Glutamatergic neuron (in vitro differentiated cells): ENCODE measurements at places on chromosomes 5 and 9. TPM values are rescaled to one million over a fixed set of nuclear protein-coding genes. Genes with fewer than 3 reads are reported as not detected.

DNA sequence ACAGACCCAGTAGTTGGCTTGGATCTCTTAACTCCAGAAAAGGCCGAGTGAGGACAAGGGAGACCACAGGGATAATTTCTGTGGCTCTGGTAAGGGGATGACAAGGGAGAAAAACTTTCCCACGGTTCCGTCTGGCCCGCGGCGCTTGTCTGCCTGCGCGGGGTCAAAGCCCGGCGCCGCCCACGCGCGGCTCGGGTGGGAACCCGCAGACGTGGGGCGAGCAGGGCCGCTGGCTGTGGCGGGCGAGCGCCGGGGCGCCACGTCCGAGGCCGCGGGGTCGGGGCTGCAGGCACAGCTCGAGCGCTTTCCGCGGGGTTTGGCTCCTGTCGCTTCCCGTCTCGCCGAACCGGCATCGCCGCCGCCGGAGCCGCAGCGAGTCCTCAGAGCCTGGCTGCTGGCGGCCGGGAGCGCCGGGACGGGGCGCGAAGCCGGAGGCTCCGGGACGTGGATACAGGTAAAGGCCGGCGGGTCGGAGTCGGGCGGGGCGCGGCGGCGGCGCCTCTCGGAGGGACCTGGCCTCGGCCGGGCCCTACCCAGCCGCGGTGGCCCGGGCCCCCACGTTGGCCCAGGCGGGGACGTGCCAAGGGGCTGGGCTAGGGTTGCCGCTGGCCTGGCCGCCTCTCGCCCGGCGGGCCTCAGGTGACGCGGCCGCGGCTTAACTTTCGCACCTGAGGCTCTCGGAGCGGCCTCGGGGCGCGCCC lies at the start of gene RNF180:
Gene RNF180 (plus strand): TSS at position 344 of the 701 bp plus-strand sequence. CDS start 34,965 bp downstream, outside the sequence.
- peak; percentile 80 for DNase-seq

DNA sequence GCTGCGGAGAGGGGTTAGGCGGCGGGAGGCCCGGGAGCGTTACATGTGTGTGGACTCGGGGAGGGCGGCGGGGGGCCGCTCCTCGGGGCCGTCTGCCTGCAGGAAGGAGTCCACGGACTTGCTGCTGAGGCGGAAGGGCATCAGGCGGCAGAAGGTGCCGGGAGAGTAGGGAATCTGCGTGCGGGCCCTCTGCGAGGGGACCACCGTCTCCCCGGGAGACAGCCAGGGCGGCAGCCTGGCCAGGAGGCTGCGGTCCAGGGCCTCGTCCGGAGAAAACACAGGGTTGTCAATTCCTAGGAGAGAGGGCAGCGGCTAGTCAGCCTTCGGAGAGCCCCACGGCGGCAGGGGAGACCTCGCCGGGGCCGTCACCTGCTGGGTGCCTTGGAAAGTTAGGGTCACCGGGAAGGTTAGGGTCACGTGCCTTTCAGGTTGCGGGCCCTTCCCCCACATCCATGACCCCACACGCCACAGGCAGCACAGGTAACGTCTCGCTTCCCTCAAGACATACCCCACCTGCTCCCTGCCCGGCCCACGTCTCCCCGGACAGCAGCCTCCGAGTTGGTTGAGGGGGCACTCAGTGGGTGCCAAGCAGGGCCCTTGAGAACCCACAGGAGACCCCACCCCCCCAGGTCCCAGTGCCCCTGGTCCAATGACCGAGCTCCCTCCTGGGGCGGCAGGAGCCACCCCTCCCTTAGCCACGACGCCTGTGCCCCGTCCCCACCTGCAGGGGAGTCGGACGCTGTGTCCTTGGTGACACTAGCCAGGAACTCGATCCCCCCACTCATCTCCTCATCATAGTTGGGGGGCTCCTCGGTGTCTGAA lies 32.1 kb downstream of the EXOC3 start:
- DNase-seq: peak; percentile 32

- DNase-seq: no peak
These were observed 264.8 kb downstream of the CETN3 start for GRCh38 chr5:90144625-90145327.

- peak; percentile 62 for DNase-seq
These were observed 599 bp downstream of the NMRK1 start for GRCh38 chr9:75087289-75087823.

- DNase-seq: no peak
These were observed 430.6 kb downstream of the NR2F1-AS1 start for GRCh38 chr5:93150311-93151012.

DNA sequence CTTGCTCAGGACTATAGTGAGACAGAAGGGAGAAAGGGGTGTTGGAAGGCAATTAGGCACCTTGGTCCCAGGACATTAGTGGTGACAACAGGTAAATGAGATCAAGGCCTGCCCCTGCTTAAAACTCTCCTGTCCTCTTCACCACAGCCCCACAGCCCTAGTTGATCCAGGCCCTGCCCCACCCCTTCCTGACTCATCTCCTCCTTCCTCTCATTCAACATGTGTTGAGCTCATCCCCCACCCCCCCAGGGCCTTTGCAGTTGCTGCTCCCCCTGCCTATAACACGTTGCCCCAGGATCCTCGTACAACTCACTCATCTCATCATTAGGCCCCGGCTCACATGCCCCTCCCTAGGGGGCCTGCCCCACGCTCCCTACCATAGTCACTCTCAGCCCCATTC lies 66.8 kb downstream of the TSPAN17 start:
- no peak for DNase-seq

DNA sequence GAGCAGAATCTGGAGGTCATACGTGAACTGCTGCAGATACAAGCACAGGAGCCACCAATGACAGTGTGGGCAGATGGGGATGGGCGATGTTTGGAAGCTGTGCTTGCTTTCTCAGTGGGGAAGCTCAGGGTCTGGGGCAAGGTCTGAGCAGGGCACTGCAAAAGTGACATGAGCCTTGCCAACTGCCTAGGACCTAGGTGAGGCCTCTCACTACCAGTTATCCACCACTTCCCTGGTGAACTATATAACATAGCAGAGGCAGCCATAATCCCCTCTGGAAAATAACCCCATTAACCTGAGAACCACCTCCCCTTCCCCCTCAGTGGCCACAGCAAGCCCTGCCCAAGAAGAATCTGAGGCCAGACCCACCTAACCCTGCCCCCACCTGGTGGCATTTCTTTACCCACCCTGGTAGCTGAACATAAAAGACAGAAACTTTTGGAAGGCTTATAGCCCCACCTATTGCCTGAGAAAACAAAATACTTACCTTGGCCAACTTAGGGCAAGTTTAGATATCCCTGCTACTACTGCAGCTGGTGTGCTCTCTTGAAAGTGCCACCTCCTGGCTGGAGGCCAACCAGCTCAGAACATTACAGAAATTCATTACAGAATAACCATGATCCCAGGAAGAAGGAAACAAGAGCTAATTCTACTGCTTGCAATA lies 18.8 kb upstream of the SPEF2 start:
- DNase-seq: no peak

DNA sequence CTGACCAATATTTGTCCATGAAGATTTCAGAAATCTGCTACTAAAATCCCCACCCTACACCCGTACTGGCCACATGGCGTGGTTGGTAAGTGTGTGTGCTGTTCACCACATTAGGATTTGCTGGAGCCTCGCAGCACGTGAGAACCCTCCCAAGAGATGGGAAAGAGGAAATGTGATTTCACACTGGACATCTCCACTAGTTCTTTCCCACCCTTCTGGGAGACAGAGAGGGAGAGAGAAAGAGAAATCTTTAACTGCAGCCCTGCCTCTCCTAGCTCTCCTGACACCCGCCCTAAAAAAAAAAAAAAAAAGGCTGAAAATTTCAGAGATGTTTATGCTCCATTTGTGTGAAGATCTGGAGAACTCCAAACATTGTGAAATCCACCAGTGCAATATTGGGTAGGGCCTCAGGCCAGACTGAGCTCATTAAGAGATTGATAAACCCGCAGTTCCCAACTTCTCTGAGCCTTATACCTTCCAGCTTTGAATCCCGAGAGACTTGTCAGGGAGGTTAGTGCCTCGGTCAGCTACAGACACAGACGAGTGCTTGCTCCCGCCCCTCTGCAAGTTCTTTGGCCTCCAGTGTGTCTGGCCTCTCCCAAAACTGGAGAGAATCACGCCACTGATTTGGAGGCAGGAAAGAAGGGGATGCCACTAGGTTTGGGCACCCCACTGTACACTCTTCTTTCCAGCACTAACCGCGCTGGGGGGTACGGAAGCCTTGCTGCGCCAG lies 1.9 kb downstream of the SPRY4 start:
- no peak for DNase-seq

DNA sequence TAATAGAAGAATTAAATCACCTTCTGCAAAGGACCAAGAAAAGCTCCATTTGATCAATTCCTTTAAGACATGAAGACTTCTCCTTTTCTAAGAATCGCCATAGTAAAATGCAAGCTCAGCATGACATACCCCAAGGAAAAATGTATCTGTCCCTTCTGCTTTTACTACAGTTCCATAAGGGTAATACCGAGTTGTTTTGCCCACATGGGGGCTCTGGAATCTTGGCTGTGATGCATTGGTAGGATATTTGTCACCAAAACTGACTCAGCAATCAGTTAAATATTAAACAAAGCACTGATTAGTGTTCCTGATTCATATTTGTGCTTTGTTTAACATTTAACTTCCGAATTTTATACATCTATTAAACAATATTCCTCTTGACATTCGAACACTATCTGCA lies 24.3 kb upstream of the KCNIP1 start:
- DNase-seq: no peak

- no peak for DNase-seq
These were observed 15.3 kb downstream of the CXXC5 start for GRCh38 chr5:139663207-139664085.

- DNase-seq: no peak
These were observed 639.0 kb upstream of the TYRP1 start for GRCh38 chr9:12054235-12054634.

DNA sequence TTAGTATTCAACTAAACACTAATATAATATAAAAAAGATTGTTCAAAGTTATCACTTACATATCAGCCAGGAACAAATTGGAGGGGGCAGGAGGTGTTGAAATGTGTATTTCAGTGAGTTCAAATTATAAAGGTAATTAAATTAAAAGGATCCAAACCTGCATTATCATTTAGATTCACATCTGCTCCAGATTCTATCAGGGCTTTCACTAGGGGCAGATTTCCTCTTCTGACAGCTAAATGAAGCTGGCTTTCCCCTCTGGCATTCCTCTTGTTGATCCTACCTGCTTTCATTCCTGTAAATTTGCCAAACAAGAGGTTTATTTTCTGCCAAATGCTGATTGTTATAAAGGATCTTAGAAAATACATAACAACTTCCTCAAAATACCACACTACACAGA lies 86.3 kb upstream of the GCNT4 start:
- no peak for DNase-seq

- DNase-seq: no peak
These were observed 169.8 kb upstream of the FREM1 start for GRCh38 chr9:15079989-15080388.

GRCh38 chr9:3548648-3549047 lies 22.8 kb upstream of the RFX3 start:
- no peak for DNase-seq

- DNase-seq: peak; percentile 51
These were observed 160.0 kb downstream of the RMI1 start for GRCh38 chr9:84140535-84141101.

Gene NFX1
- total RNA-seq: 37.5 TPM

Gene ZNF608
- total RNA-seq: 161 TPM

Gene C9orf153
- 0.27 TPM for total RNA-seq

Gene EIF4E1B
- total RNA-seq: not detected

Gene DDX4
- 0.27 TPM for total RNA-seq

Gene PLAC8L1
- 2.2 TPM for total RNA-seq

Gene SPINK7
- not detected for total RNA-seq
